Large intestine (tissue), 12 donors: ENCODE measurements at places on chromosomes 11 and 22.

- H3K27me3 ChIP-seq: no peaks in the 10 kb centered on the region
- no peak overlapping the region for H3K4me3 ChIP-seq
- H3K36me3 ChIP-seq: no peaks in the 10 kb centered on the region
- H3K27ac ChIP-seq: no peak overlapping the region
- H3K4me1 ChIP-seq: no peaks in the 10 kb centered on the region
- no peak for DNase-seq
These were observed 321.1 kb downstream of the CADM1 start for GRCh38 chr11:115183136-115183535.

GRCh38 chr11:105229257-105229656 lies 89.7 kb upstream of the CARD18 start:
- H3K27me3 ChIP-seq: no peaks in the 10 kb centered on the region
- no peak overlapping the region for H3K27ac ChIP-seq
- H3K4me1 ChIP-seq: peaks cover 5% of the 10 kb centered on the region
- DNase-seq: no peak

GRCh38 chr11:134025082-134025429 lies 43.8 kb upstream of the JAM3 start:
- H3K27ac ChIP-seq: no peak overlapping the region
- peaks cover 45% of the 10 kb centered on the region for H3K27me3 ChIP-seq
- no peak for DNase-seq
- no peaks in the 10 kb centered on the region for H3K36me3 ChIP-seq
- H3K4me1 ChIP-seq: no peaks in the 10 kb centered on the region

- H3K36me3 ChIP-seq: no peaks in the 10 kb centered on the region
- no peaks in the 10 kb centered on the region for H3K27me3 ChIP-seq
- H3K4me1 ChIP-seq: peaks cover 10% of the 10 kb centered on the region
- DNase-seq: no peak
These were observed 20.2 kb upstream of the IFITM3 start for GRCh38 chr11:340539-341512.

GRCh38 chr11:95154514-95154913 lies 64.9 kb downstream of the ENDOD1 start:
- H3K36me3 ChIP-seq: no peaks in the 10 kb centered on the region
- H3K4me3 ChIP-seq: no peak overlapping the region
- DNase-seq: peak; percentile 40

- H3K4me1 ChIP-seq: no peaks in the 10 kb centered on the region
- H3K27me3 ChIP-seq: no peaks in the 10 kb centered on the region
- no peak overlapping the region for H3K4me3 ChIP-seq
- no peak overlapping the region for H3K27ac ChIP-seq
- no peak for DNase-seq
These were observed 94.2 kb upstream of the DRD2 start for GRCh38 chr11:113569391-113569790.

- H3K27me3 ChIP-seq: no peaks in the 10 kb centered on the region
- H3K4me1 ChIP-seq: peaks cover 39% of the 10 kb centered on the region
- peak overlapping the region; percentile 87 for H3K27ac ChIP-seq
- peaks cover 25% of the 10 kb centered on the region for H3K36me3 ChIP-seq
- DNase-seq: peak; percentile 92
These were observed 45.3 kb downstream of the PPARA start for GRCh38 chr22:46195487-46196165.

DNA sequence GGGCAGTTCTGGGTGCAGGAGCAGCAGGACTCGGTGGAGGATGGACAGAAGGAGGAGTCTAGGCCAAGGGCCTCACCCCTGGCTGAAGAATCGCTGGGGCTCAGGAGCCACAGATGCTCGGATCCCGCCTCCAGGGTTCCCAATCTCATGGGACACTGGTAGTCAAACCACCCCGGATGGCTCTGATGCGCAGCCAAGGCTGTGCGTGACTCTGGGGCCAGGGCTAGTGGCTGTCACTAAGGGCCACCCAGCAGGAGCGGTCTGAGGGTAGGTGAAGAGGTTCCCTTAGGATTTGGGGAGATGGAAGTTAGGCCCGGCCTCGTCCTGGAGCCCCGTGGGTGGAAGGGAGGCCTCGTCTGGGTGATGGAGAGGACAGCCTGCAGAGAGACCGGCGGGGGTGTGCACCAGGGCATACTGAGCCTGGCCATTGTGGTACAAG lies 300.6 kb downstream of the TBC1D22A start:
- no peak overlapping the region for H3K27ac ChIP-seq
- no peak overlapping the region for H3K4me3 ChIP-seq
- no peak for DNase-seq
- H3K36me3 ChIP-seq: peaks cover 9% of the 10 kb centered on the region
- H3K27me3 ChIP-seq: no peaks in the 10 kb centered on the region
- no peaks in the 10 kb centered on the region for H3K4me1 ChIP-seq

- H3K4me3 ChIP-seq: no peak overlapping the region
- H3K4me1 ChIP-seq: peaks cover 3% of the 10 kb centered on the region
- no peak overlapping the region for H3K27ac ChIP-seq
- H3K36me3 ChIP-seq: no peaks in the 10 kb centered on the region
These were observed 97.9 kb downstream of the WNT7B start for GRCh38 chr22:45878901-45879551.

DNA sequence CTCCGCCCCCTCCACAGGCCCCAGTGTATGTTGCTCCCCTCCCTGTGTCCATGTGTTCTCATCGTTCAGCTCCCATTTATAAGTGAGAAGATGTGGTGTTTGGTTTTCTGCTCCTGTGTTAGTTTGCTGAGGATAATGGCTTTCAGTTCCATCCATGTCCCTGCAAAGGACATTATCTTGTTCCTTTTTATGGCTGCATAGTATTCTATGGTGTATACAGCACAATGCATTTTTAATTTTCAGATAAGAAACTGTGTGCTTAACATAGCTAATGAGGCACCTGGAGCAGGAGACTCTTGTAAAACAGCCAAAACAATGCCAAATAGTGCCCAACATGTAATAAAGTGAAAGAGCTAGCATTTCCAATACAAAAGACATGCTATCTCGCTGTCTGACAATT lies 21.8 kb downstream of the ALG9 start:
- no peaks in the 10 kb centered on the region for H3K4me1 ChIP-seq
- DNase-seq: no peak
- H3K27ac ChIP-seq: no peak overlapping the region

DNA sequence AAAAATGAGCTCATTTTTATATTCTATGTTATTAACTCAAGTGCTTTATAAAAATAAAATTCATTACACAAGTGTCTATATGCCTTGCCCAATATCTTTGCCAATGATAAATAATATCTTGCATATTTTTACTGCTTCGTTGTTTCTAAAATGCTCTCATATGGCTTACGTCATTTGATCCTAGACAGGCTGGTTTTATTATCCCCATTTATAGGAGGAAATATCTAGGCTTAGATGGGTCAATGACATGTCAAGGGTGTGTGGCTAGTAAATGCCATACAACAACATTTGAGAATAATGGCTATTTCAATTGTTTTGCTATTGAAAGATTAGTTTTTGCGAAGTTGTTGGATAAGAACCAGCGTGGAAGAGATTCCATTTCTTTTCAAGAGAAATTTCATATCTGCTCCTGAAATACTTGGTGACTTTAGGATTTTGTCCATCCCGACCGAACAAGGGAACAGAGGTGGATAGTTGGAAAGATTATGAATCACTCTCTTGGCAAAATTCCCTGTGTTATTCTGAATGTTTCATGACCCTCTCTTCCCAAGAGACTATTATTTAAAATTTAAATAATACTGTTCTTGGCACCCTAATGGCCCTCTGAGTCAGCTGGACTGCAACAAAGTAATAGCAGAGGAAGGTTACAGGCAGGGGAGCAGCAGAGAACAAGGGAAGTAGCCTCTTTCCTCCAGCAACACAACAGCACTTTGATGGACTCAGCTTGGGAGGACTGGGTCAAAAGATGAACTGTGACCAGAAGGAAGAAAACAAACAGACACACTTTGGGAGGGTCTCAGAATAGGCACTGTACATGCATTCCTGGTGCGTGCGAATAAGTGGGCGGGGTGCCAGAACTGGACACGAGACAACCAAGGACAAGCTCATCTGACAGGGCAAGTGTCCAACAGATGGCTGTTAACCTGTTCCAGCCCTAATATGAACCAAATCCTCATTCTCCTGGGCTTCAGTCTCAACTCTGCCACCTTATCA lies 94.5 kb downstream of the ME3 start:
- H3K4me1 ChIP-seq: peaks cover 20% of the 10 kb centered on the region
- no peaks in the 10 kb centered on the region for H3K27me3 ChIP-seq
- no peaks in the 10 kb centered on the region for H3K36me3 ChIP-seq

GRCh38 chr11:26632691-26633159 lies 60.7 kb upstream of the MUC15 start:
- H3K36me3 ChIP-seq: no peaks in the 10 kb centered on the region
- no peaks in the 10 kb centered on the region for H3K4me1 ChIP-seq
- DNase-seq: no peak
- H3K27ac ChIP-seq: no peak overlapping the region
- H3K4me3 ChIP-seq: no peak overlapping the region
- H3K27me3 ChIP-seq: no peaks in the 10 kb centered on the region

DNA sequence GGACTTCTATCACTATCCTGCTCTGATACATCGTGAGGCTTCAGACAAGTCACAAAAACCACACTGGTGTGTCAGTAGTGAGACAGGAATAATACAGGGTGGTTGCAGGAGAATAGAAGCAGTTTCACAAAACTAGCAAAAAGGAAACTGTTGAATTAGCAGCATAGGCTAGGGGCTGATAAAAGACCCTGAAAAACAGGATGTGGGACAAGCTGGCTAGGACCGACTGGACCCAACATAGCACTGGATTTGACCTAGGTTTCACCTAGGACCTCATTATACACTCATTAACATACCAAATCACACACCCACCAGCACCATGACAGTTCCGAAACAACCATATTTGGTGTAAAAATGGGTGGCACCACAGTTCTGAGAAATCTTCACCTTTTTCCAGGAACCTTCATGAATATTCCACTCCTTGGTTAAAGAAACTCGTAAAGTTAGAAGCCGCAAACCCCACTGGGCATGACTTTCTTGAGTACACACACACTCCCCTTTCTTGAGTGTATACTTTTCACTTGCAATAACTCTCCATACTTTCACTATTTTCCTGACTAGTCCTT lies 76.2 kb downstream of the SLC1A2 start:
- H3K4me3 ChIP-seq: no peak overlapping the region
- peaks cover 3% of the 10 kb centered on the region for H3K27me3 ChIP-seq
- H3K27ac ChIP-seq: no peak overlapping the region
- DNase-seq: no peak
- no peaks in the 10 kb centered on the region for H3K36me3 ChIP-seq

DNA sequence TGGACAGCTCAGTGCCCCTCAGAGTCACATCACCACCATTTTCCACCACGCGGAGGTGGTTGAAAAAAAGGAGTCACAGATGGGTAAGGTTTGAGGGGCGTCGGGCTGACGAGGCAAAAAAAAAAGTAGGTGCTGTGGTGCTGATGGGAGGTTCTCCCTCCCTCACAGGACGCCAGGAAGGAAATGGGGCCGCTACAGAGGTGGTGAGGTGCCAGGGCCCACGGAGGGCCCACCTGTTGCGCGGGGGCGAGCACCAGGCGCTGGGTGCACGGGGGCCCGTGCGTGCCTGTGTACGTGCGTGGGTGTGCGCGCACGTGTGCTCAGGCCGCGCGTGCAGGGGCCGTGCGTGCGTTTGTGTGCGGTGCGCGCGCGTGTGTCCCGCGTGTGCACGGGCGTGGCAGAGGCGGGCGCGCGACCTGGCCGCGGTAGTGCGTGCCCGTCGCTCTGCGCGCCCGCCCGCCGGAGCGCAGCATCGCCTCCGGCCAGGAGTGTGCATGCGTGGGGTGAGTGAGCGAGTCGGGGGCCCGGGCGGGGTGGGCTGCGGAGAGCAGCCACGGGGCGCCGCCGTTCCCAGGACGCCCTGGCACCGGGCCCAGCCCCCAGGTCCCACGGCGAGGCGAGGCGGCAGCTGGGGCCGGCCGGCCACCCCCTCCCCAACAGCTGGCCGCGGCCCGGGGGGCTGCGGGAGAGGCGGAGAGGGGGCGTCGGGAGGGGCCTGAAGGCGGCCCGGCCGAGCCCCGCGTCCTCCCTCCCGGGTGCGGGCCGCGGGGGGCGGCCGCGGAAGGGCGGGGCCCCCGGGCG lies 2.8 kb downstream of the PDGFB start:
- no peak for DNase-seq
- peaks cover 43% of the 10 kb centered on the region for H3K27me3 ChIP-seq
- H3K4me3 ChIP-seq: peak overlapping the region; percentile 64
- H3K36me3 ChIP-seq: no peaks in the 10 kb centered on the region
- H3K27ac ChIP-seq: peak overlapping the region; percentile 78

DNA sequence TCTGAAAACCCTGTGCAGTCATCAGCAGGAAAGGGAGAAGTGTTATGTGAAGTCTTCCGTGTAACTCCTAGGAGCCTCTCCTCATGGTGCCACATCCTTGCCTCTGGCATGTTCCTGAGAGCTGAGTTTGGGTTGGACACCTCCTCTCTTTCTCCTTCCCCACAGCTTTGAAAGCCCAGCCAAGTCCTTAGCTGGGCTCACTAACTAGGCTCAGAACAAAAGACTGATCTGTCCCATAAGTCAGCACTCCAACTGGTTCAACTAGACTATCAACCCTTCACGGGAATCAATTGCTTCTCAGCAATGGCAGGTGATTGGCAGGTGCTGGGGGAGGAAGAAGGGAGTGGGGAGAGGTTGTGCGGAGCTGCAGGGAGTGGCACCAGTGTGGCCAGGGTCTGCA lies 509.9 kb upstream of the B3GAT1 start:
- no peak overlapping the region for H3K4me3 ChIP-seq
- no peaks in the 10 kb centered on the region for H3K36me3 ChIP-seq
- H3K27me3 ChIP-seq: peaks cover 6% of the 10 kb centered on the region
- H3K27ac ChIP-seq: no peak overlapping the region
- no peak for DNase-seq

DNA sequence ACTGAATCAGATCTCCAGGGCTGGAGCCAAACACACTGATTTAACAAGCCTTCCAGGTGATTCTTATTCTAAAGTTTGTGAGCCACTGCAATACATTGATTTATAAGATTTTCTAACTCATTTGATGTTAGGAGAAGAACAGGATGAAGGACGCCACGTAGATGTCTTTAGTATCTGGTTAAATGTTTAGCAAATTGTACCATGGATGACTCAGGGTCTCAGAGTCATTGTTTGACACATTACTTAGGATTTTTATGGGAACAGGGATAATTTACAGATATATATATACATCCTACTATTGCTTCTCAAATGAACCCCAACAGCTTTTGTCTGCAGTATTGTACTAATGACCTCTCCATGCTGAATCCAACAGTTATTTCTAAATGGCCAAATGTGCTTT lies 143.1 kb upstream of the DDI1 start:
- no peak for DNase-seq
- no peaks in the 10 kb centered on the region for H3K4me1 ChIP-seq
- H3K36me3 ChIP-seq: no peaks in the 10 kb centered on the region
- no peak overlapping the region for H3K27ac ChIP-seq

DNA sequence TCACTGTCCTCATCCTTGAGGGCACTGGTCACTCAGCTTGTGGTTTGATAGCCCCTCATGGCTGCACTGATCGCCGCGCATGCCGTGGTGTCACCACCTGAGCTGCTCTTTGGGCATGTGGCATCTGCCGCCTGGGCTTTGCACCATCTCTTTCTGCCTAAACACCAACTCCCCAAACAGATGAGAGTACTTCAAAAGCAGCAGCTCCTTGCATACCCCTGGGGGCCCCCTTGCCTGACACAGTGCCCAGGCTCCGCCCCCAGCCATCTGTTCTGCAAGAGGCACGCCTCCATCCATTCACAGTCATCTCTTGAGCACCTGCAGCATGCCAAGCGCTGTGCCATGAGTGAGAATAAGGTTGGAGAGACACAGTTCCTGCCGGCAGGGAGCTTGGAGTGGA lies 104.5 kb upstream of the B3GAT1 start:
- H3K4me1 ChIP-seq: peaks cover 13% of the 10 kb centered on the region
- DNase-seq: no peak
- no peaks in the 10 kb centered on the region for H3K27me3 ChIP-seq
- no peak overlapping the region for H3K27ac ChIP-seq
- no peaks in the 10 kb centered on the region for H3K36me3 ChIP-seq
